Cardiac muscle cell (in vitro differentiated cells and primary cell): ENCODE measurements at places on chromosomes 3 and 15.

DNA sequence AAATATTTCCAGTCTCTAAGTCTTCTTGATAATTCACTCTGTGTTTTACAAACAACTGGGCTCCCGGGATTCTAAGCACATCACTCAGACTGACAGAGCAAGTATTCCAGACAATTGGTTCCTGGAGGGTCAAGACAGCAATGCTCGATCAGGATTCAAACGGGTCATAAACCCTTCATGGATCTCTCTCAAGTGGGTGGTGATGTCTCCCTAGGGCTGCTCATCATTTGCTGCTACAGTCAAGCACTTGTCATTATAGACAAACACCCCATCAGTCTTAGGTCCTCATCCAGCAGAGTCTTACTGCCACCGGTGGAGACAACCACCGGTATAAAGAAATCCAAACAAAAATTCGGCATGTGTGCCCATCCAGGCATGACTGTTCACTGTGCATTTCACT, 921.1 kb downstream of the FHIT start:
- no peak for DNase-seq

- no peak for DNase-seq
These were observed 34.8 kb downstream of the LRRFIP2 start for GRCh38 chr3:37139567-37140052.

DNA sequence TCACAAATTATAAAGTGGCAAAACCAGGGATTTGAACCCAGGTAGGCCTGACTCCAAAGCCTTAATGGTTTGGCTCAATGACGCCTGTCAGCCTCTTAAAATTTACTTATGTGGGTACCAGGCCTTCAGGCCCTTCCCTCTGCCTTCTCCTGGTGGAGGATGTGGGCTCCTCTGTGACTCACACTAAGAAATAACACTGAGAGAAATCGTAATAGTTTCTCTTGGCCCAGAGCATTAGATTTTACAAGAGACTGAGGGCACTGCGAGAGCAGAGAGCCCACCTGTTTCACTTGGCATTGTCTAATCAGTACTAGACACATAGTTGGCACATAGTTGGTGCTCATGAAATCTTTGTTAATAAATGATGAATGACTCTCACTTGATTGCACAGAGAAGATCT, 505.2 kb downstream of the SHQ1 start:
- no peak for DNase-seq

DNA sequence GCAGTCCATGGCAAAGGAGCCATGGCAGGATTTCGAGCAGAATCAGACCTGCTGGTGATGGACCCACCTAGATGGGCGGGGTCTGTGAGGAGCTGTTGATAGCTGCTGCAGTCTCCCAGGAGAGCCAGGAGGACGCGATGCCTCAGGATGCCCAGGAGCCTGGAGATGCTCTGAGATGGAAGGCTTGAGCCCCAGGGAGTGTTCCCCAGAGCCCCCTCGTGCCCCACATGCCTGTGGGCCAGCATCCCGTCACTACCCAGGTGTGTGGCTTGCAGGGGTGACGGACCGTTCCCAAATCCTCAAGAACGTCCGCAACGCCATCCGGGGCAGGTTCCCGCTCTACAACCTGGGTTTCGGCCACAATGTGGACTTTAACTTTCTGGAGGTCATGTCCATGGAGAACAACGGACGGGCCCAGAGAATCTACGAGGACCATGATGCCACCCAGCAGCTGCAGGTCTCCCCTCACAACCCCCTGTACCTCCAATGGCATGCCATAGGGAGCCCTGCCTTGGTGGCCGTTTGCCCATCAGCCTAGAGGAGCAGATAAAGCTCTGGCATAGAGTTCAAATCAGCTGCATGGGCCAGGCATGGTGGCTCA, 6.7 kb downstream of the ITIH1 start:
- DNase-seq: no peak

DNA sequence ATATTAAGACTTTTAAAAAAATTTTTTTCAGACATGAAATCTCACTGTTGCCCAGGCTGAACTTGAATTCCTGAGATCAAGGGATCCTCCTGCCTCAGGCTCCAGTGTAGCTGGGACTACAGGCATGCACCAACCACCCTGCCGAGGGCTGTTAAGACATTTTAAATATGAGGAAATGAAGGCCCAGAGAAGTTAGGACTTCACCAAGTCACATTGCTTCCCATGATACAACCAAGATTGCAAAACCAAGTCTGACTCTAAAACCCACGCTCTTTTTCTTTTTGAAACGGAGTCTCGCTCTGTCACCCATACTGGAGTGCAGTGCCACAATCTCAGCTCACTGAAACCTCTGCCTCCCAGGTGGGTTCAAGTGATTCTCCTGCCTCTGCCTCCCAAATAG, 28.0 kb downstream of the PTPN9 start:
- no peak for DNase-seq

DNA sequence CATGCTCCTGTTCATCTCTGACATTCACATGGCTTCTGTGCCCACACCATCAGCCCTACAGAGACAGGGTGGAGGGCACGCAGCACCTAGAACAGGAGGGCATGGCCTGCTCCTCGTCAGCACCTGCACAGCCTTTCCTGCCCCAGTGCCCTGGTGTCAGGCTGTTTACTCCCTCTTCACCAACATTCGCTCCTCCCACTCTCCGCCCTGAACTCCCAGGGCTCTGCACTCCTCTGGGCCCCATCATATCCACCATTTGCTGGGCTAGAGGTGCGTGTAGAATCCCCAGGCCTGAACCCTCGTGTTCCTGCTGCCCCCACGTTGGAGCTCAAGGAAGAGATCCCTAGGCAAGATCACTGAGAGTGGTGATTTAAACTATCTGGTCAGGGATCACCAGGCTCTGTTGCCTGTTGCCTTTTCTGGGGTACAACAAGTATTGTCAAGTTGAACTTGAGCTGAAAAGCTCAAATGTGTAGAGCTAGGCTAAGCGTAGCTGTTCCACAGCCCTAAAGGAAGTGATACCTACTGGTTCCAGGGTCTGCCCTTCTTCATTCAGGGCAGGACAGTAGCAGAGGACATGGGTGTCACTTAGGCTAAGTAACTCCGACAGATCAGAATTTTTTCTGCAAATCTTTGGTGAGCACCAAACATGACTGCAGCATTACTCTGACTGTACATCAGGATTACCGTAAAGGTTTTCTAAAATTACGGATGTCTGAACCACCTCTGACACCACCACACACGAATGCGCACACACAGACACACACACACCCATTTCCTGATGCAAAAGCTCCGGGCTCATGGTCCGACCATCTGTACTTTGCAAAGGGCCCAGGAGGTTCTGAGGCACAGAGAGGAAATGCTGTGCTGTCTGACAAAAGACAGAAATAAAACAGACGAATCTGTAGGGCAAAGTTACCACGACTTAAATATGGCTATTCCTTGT, 43.7 kb upstream of the GNB5 start:
- no peak for DNase-seq

DNA sequence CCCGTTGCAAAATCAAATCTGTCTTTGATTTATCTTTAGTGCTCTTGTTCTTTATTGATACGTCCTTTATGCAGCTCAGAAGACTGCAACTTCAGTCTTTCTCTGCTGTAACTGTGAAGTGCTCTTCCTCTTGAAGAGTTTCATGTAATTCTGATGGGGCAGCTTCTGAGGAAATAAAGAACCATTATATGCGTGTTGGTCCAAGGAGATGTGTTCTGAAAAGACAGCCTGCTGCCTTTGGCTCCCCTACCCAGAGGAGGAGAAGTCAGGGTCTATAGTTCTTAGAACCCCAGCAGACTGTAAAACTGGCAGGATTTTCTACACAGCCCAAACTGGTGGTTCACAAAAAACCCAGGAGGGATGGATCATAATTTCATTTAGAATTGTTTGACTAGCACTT, 22.4 kb upstream of the ABHD10 start:
- DNase-seq: no peak

GRCh38 chr3:125480656-125481374, 39.2 kb downstream of the SNX4 start:
- no peak for DNase-seq

- DNase-seq: no peak
These were observed 101.6 kb downstream of the ERC2 start for GRCh38 chr3:56366641-56367162.

DNA sequence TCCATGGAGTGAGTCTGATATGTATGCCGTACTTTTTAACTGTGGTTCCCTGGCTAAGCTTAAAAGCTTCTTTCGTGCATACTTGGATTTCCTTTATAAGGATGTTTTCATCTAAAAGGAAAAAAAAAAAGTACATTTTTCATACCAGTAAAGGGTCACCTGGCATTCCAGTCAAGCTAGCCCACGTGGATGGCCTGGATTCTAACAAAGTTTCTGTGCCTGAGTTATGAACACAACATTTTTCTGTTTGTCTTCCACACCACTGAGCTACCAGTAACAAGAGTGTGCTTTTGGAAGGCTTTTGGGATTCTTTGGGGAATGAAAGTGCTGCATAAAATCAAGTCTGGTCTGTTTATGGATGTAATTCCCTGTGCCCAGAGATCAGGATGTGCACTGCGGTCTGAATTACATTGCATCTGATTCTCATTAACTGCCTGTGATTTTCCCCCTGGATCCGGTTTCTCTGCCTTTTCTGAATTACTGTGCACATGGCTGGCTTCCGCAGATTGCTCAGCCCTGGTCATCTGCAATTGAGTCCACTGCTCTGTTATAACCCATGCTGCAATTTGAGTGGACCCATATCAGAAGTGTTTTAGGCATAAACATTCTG, 38.2 kb upstream of the MAGI1 start:
- DNase-seq: no peak

DNA sequence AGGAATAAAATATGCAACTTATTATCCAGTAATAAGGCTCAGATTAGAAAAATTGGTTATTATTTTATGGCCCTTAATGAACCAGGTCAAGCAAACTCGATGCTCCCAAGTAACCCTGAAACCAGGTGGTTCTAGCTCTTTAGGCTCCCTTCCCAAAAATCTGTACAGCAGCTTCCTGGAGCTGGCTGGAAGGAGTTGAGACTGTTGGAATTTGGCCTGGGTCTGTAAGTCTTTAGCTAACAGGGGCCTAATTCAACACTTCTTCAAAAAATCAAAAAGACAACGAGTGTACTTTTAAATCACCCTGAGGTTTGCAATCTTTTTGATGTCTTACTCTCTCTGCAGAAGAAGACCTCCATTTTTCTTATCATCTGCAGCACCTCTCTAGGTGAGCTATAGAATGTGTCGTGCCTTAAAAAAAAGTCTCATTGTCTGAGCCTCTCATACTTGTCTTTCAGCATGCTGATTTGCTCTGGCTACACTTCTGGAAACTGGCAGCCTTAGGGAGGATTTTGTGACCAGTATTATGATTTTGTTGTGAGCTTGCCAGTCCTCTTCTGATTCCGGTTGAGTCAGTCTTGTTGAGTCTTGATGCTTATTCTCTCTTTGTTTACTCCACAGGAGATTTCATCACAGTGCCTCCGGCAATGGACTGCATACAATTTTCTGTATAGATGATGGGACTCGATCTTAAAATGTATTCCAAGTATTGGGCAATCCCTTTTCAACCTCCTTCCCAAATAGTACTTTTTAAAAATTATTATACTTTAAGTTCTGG, 235.0 kb upstream of the KBTBD8 start:
- peak; percentile 31 for DNase-seq
